Coronary artery (tissue), 2 donors: ENCODE measurements at places on chromosomes 13 and 19.
A peak's percentile ranks its signal among the peaks of the same experiment; 100 is the strongest.

DNA sequence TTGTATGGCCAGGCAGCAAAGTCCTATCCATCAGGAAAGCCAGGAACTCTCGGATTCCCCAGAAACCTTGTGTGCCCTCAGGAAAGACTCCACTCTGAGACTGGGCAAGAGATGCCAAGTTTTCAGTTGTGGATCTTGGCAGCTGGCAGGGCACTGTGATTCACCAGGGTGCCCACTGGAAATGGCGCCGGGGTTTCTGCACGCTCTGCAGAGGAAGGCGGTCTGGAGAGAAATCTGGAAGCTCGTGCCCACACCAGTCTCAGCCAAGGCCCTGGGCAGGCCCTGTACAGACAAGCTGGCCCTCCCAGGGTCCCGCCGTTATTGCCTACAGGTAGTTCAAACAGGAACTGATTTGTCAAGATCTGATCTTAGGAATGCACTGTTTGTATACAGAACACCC is 4.9 kb downstream of the NAPA start:
- DNase-seq: peak; percentile 86

DNA sequence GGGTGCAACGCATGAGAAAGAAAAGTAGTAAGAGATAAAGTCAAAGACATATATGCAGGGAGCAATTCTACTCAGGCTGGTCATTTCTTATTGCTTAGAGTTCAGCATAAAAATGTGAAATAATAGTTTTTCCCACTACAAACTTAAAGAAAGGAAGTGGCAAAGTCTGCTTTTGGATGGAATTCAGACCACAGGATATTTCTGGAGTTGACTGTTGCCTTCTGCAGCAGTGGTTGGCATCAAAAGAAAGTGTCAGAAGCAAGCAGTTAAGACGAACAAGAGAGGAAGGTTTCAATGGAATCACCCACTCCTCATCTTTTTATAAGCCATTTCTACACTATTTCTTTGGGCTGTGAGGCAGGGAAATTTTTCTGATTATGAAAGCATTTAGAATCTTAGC is 36.2 kb upstream of the TRPC4 start:
- no peak for DNase-seq

- no peak for DNase-seq
Measured at GRCh38 chr19:55493052-55493644, 4.9 kb downstream of the SSC5D start.

GRCh38 chr19:8468761-8469373 is 24.1 kb downstream of the HNRNPM start:
- no peak for DNase-seq

GRCh38 chr19:32872391-32872790 is 2.8 kb upstream of the SLC7A9 start:
- no peak for DNase-seq

- DNase-seq: no peak
Measured at GRCh38 chr13:52348071-52348470, 57.9 kb downstream of the THSD1 start.

DNA sequence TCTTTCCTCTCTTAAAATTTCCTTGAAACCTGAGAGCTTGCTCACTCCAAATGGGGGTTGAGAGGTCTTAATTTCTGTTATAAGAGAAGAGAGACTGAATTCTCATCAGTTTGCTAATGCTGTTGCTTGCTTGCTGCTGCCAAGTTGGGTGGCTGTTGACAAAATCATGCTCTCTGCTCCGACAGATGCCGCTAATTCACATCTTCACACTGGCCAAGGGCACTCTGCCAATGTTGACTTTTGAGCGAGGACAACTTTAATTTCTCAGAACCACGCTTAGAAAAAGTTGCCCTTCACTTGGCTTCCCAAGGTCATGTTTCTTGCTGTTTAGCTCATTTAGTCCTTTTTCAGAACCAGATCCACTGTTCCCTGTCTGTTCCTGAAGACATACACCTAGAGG is 402.9 kb downstream of the HS6ST3 start:
- no peak for DNase-seq

DNA sequence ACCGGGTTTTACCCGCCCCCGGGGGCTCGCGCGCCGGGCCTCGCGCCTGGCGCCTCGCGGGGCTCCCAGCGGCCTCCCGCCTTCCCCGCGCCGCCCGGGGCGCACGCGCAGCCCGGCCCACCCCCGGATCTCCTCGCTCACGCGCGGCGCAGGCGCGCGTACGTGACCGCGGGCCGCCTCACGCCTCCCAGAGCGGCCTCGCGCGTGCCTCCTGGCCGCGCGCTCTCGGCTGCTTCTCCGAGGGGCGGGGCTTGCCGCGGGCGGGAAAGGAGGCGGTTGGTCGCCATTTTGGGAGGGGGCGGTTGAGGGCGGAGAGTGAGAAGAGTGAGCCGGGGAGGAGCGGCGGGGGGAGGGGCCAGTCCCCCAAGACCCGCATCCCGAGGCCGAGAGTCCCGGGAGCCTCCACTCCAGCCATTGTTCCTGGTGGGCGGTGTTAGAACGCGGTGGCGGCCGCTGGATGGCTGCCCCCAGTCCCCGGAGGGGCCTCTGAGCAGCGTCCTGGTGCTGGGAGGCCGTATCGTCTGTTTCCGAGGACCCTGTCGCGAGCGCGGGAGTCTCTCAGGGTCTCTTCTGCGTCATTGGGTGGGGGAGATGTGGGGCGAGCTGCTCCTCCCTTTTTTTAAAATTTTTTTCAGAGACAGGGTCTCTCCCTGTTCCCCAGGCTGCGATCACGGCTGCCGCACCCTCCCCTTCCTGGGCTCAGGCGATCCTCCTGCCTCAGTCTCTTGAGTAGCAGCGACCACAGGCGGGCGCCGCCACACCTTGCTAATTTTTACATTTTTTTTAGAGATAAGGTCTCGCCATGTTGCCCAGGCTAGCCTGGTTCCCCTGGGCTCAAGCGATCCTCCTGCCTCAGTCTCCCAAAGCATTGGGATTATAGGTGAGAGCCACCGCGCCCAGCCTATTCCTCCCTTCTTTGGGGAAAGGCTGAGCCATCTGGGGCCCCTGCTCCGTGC is at the start of gene ZNF541:
TSS of gene ZNF541 (minus strand) at position 78 of the 956 bp plus-strand sequence. CDS start 17,292 bp downstream, outside the sequence.
- DNase-seq: no peak

- DNase-seq: no peak
Measured at GRCh38 chr13:52414963-52415362, 9.0 kb upstream of the THSD1 start.

GRCh38 chr13:97322740-97323342 is 100.7 kb downstream of the MBNL2 start:
- no peak for DNase-seq

GRCh38 chr13:105278943-105279381 is 1256.5 kb downstream of the EFNB2 start:
- DNase-seq: no peak

DNA sequence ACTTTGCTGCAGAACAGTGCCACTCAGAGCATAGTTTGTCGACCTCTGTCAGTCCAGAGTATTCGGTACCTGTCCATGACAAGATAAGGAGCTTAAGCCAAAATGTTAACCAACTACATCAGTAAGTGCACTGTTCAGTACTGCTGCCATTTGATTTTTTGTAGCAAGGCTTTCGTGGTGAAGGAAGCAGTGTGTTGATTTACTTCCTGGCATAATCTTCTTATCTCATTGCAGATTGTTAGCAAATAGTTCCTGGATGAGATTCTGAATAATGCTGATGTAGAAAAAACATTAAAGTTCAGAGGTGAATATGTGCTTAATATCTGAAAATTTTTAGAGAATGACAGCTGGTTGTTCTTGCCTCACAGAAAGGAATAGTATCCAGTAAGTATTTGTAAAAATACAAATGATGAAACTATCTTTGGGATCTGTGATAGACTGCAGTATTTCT is 85.7 kb downstream of the LRRC63 start:
- DNase-seq: no peak

DNA sequence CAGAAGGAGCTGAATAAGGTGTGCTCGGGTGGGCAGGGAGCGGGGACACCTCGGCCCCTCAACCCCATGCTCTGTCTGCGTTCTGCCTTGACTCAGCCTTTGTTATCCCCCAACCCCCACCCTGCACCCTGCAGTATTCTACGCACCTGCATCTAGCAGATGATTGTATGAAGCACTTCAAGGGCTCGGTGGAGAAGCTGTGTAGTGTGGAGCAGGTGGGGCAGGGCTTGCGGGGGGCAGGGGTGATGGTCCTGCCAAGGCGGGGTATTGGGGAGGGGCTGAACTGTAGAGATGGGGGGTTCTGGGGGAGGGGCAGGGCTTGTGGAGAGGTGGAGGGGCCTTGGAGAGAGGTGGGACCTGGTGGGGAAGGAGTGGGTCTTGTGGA is 6.1 kb downstream of the STXBP2 start:
- no peak for DNase-seq

GRCh38 chr13:34216256-34216655 is 398.3 kb downstream of the RFC3 start:
- DNase-seq: no peak

DNA sequence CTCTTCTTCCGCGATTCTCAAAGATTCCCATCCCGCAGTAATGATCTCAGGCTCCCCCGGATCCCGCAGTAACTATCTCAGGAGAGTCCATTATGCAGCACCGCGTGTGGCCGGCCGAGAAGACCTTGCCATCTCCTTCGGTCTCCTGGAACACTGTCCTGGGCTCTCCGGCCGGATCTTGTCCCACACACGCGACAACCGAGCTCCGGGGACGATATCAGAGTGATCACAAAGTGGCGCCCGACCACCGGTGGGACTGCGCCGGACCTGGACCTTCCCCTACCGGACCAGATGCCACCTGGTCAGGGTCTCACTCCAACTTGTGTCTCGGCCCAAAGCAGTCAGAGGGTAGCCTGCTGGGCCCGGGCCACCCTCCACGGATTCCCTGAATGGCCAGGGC is 24.0 kb downstream of the MAN2B1 start:
- no peak for DNase-seq

DNA sequence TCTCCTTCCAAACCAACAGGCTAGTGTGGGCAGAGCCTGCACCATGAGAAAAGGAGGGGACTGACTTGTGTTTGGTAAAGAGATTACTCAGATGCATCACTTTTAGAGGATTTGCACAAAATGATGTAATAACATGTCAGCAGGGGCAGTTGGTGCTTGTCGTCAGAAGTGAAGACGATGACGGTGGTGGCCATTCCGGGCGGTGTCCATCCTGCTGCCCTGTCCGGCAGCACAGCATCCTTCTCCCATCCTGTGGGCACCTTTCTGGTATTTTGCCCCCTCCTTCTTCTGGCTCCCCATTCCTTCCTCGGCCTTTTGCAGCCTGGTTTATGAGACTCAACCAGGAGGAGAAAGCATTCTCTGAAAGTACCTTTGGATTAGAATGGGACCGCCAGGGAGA is 160.1 kb downstream of the TEX29 start:
- no peak for DNase-seq

DNA sequence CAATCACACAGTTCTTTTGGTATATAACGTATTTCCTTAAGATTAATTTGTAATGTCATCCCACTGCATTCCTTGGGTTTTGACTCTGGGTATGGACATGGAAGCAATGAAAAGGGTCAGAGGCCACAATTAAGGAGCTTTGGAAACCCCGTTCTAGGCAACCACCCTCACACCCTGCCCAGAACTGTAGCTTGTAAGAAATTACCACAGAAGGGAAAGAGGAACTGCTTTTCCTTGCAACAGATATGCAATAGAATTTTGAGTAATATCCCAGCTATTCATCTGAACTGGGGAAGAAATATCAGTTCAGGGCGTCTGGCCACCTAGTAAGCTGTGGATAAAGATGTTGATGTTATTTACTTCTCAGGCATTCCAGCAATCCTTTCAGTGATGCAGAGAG is 985 bp upstream of the CLC start:
- DNase-seq: no peak

DNA sequence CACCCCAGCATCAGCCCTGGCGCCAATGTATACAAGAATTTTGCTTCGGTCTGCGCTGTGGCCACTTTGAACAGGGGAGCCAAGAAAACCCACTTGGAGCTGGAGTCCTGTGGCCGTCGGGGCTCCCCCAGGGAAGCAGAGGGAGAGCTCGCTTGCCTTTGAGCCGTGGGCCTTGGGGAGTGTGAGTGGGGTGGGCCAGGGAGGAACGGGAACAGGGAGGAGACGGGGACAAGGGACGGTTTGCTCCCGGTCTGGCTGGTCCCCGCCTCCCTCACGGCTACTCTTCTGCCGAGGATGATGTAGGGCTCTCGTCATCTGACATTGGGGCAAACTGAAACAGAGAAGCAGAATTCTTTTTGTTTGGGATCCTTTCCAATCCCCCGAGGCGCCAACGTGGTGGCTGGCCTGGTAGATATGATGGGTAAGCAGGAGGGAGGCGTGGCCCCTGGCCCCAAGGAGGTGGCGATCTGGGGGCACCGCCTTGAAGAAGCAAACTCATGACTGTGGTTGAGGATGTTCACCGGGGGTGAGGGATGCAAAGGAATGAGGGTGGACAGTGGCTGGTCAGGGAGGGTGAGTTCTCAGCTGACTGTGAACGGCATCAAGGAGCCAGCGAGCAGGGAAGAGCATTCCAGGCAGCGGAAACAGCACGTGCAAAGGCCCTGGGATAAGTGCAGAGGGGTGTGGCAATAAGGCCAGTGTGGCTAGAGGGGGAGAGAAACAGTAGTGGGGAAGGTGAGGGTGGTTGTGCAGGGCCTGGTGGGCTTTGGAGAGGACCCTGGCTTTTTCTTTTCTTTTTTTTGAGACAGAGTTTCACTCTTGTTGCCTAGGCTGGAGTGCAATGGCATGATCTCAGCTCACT is 10.9 kb upstream of the SPC24 start:
- no peak for DNase-seq

DNA sequence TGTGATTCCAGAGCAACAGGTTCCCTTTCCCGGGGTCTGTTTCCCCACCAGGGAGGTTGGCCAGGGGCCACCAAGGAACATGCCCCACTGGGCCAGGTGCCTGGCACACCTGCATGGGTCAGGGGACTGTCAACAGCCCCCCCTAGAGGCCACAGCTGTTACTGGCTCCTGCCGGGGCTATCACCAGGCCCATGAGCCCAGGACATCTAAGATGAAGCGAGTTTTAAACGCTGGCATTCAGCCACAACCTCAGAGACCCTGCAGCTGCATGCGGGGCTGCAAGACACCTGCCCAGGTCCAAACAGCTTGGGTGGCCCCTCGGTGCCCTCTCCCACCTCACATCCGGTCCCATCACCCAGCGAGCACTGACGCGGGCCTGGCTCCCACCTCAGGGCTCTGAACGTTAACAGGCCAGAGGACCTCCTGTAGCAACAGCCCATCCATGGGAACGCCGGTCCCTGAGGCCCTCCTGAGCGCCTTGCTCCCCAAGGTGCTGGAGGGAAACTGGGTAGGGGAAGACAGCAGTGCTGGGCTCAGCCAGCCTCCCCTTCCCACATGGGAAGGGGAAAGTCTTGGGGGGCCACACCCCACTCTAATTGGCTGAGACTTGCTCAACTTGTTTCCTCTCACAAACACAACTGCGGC is 12.0 kb downstream of the KHSRP start:
- DNase-seq: no peak

DNA sequence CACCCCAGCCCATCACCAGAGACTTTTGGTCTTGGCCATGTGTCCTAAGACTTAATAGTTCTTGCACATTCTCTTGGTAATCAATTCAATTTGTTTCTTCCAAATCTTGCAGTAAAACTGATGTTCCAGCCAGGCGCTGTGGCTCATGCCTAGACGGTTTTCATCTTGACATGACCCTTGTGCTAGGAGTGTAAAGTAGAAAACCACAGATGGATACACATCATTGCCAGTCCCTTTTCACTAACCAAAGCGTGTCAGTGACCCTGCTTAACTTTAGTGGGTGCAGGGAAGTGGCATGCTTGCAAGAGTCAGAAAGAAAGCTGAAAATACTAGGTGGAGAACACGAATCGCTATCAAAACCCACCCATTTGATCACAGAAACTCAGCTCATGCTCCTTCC is 18.0 kb upstream of the CD70 start:
- no peak for DNase-seq

- no peak for DNase-seq
Measured at GRCh38 chr13:85367887-85368286, 431.3 kb downstream of the SLITRK6 start.

GRCh38 chr13:36533806-36534205 is 101.5 kb downstream of the CCNA1 start:
- DNase-seq: no peak
